ENCODE measurements at places on chromosomes 6 and 20. TPM values are rescaled to one million over a fixed set of nuclear protein-coding genes. Genes with fewer than 3 reads are reported as not detected.

TXNDC5 gene
- total RNA-seq: 119 TPM

IP6K3 gene
- total RNA-seq: 2.0 TPM

QKI gene
- 73.7 TPM for total RNA-seq

SENP6 gene
- 34.7 TPM for total RNA-seq

TRIM31 gene
- total RNA-seq: 0.69 TPM

TGM2 gene
- 428 TPM for total RNA-seq

RIPOR3 gene
- not detected for total RNA-seq

KIAA0408 gene
- 5.6 TPM for total RNA-seq

GSTA3 gene
- total RNA-seq: not detected

BPIFB2 gene
- not detected for total RNA-seq

OR2H2 gene
- not detected for total RNA-seq

PRL gene
- total RNA-seq: not detected

SLC35D3 gene
- 0.07 TPM for total RNA-seq

ERVFRD-1 gene
- total RNA-seq: not detected

HLA-DQA1 gene
- total RNA-seq: not detected

EYS gene
- total RNA-seq: 0.06 TPM

PKIG gene
- 35.4 TPM for total RNA-seq

PCSK2 gene
- total RNA-seq: not detected

RIMS1 gene
- not detected for total RNA-seq

GJA1 gene
- 65.5 TPM for total RNA-seq

MYLK4 gene
- 0.09 TPM for total RNA-seq

PAX1 gene
- 0.11 TPM for total RNA-seq

MRPS10 gene
- 39.3 TPM for total RNA-seq

MLN gene
- total RNA-seq: not detected

IER3 gene
- total RNA-seq: 39.2 TPM

DSP gene
- total RNA-seq: 40.4 TPM

LTB gene
- total RNA-seq: 0.32 TPM

MICB gene
- 5.3 TPM for total RNA-seq

CALHM4 gene
- not detected for total RNA-seq

HLA-DQA2 gene
- not detected for total RNA-seq

TUBB gene
- 915 TPM for total RNA-seq

CTAGE9 gene
- not detected for total RNA-seq

FAM210B gene
- total RNA-seq: 13.1 TPM

F13A1 gene
- total RNA-seq: not detected

NXT1 gene
- total RNA-seq: 58.6 TPM

TP53TG5 gene
- not detected for total RNA-seq

TFAP2B gene
- total RNA-seq: not detected

ZSCAN23 gene
- not detected for total RNA-seq

BPIFB1 gene
- not detected for total RNA-seq

TFAP2A gene
- total RNA-seq: 10.1 TPM

All from A549 treated with dexamethasone at 1 μM for 4 hours (cell line).